ENCODE measurements at places on chromosomes 4 and X.

DNA sequence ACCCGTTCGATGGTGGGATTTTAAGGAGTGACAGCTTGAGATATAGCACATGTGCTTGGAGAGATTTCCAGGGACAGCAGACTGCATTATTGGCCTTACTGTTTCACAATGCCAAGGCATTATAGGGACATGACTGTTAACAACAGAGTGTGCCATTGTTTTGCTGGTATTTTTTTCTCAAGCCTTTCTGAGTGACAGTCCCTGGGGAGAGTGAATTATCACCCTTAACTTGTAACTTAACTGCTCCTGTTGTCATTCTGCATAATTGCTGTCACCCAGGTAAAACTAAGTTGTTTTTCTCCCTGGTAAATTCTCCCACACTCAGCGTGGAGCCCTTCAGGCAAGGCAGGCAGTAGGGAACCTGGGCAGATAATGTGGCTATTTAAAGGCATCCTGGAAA, 989.2 kb upstream of the LCORL start:
- peak; percentile 1 for DNase-seq

DNA sequence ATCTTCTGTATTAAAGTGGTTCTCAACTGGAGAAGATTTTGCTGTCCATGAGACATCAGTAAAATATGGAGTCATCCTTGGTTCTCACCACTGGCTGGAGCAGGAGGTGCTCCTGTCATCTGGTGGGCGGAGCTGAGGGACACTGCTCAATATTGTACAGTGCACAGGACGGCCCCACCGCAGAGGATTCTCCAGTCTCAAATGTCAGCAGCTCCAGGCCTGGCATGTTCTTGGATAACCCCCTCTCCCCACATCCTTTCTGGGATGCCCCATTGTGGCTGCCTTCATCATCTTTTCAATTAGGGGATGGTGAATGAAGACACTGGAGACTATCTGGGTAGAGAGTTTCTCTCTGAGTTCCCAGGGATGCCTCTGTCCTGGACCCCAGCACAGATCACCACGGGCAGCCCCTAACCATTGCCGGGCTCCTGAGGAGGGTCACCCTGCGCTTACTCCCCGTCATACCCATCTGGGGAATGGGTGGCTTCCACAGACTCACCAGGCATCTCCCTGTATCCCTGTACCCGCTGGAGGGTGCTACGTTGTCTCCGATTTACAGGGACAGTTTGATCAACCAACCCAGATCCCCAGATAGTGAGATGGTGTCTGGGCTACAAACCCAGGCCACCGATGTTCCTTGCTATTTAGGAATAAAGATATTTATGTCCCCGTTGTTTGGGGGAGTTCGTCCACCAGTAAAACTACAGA, 21.9 kb upstream of the P2RY8 start:
- DNase-seq, result no peak

GRCh38 chrX:22165732-22166457, 106.8 kb upstream of the CBLL2 start:
- DNase-seq, result no peak

DNA sequence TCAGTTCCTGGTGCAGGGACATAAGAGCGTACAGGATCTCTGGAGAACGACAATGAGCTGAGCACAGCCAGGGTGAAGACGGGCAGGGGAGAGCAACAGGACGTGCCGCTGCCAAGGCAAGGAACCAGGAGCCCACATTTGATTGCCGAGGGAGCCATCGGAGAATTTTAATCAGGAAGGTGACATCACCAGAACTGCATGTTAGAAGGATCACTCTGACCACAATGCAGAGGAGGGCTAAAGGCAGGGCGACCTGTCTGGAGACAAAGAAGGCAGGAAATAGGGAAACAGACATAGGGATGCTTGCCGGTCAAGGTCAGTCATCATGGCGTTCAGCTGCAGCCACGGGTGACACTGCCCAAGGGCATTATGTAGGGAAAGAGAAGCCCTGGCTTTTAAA, 81.4 kb downstream of the RBM47 start:
- DNase-seq, result no peak

GRCh38 chrX:116961872-116962582, 499.3 kb upstream of the CT83 start:
- DNase-seq, result no peak

DNA sequence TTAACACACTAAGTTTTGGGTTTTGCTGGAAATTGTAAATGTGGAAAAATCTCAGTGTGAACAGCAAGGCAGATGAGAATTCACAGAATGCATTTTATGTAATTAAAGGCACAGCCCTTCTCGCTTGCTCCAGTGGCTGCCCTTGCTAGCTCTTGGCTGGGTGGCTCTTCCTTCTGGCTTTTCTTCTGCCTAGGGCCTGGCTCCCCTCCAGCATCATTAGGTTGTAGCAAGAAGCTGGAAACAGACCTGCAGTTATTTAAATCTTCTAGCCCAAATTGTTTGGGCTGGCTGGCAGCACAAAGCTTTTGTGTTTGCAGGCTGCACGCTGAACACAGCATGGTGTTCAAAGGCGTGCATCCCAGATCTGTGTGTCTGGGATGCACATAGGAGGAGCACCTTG, 56.5 kb downstream of the LIMCH1 start:
- no peak for DNase-seq

DNA sequence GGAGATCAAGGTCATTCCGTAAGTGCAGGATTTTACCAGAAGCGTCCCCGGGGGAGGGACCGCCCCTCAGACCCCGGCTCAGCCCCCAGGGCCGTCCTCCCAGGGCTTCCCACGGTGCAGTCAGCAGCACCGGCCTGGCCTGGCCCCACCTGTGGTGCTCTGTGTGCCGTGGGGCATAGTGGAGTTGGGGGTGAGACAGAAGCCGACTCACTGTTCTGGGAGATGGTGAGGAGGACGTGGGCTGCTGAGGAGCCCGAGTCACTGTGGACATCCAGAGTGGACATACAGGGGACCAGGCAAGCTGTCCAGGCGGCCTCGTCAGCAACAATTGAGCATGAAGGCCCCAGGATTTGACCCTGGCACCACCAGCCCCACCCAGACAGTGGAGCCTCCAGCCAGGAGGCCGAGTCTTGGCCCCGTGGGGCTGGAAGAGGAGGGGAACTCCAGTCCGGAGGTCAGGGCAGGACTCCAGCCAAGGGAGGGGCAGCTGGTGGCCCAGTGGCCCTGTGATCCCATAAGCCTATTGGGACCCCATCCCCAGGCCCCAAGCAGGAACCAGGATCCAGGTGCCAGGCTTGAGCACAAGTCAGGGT, 19.1 kb downstream of the ATP5ME start:
- no peak for DNase-seq

Measured in NCI-H82 (cell line).